Right atrium auricular region (tissue), 2 donors: ENCODE measurements at places on chromosomes 12 and 14.

- DNase-seq = peak; percentile 92
These were observed at the start of gene TIGAR for GRCh38 chr12:4320853-4321701. Gene TIGAR (plus strand): TSS chr12:4321213. CDS start chr12:4321272, 59 bp downstream.

GRCh38 chr12:109764123-109764522 is 50.5 kb downstream of the FAM222A start:
- no peak for DNase-seq

GRCh38 chr14:89144642-89145041 is 272.4 kb downstream of the FOXN3 start:
- DNase-seq = no peak

GRCh38 chr12:61282790-61283575 is 977.2 kb upstream of the USP15 start:
- DNase-seq = no peak

DNA sequence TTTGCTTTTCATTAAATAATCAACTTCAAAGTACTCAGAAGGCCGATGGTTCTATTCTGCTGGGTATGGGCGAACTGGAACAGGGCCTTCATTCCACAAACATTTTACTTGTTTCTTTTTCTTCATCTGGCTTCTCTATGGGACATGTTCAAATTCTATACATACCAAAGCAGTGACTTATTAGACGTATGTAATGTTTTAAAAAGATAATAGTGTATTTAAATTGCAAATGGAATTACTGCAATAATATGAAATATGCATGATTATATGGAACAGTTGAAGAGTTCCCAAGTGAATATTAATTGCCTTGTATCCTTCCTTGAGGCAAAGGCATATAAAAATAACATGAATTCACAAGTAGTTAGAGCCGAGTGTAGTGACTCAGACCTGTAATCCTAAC is 75.5 kb downstream of the FAR2 start:
- no peak for DNase-seq

GRCh38 chr14:68366656-68367055 is 426.2 kb downstream of the ZFP36L1 start:
- no peak for DNase-seq

GRCh38 chr12:124392667-124393413 is 97.9 kb downstream of the RFLNA start:
- DNase-seq = peak; percentile 91

DNA sequence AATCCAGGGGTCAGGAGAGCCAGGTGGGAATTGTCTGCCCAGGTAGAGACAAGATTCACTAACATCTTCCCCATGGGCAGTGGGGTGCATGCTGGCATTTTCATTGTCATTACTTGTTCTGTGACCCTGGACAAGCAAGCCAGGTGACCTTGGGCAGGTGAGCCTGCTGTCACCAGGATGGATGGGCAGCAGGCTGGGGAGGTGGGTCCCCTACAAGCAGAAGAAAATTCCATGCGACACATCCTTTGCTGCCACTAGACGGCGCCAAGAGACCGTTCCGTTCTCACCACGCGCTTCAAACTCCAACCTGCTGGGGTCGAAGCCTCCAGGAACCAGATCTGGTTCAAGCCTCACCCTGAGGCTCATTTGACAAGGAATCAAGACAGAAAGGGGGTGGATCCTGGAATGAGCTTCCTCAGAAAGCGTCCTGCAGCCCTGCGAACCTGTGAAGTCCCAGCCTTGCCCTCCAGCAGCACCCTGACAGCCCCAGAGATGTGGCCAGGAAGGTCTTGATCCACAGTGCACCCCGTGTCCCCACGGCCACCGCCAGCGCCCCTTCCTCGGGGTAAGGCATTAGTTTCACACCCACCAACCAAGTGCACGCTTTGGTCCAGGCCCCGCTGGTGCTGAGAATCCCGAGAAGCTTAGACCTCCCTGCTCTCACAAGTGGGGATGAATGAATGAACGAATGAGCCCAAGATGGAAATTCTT is 3.2 kb upstream of the DYNC1H1 start:
- peak; percentile 75 for DNase-seq
